ENCODE measurements at places on chromosomes 7 and 10.

DNA sequence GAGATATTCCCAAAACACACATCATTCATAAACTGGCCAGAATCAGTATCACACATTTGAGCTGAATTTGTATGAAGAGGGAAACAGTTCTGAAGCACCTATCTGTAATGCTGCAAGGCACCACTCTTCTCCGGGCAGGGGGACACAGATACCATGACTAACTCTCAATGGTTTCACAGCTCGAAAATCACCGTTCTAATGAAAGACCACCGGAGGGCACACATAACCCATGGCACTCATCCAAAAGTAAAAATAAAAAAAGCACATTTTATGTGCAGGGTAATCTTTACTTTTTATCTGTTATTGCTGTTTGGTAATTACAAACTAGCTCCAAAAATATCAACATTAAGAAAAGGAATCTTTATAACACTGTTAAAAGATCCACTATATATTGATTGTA is 137.5 kb downstream of the PARD3 start:
- DNase-seq, result no peak

DNA sequence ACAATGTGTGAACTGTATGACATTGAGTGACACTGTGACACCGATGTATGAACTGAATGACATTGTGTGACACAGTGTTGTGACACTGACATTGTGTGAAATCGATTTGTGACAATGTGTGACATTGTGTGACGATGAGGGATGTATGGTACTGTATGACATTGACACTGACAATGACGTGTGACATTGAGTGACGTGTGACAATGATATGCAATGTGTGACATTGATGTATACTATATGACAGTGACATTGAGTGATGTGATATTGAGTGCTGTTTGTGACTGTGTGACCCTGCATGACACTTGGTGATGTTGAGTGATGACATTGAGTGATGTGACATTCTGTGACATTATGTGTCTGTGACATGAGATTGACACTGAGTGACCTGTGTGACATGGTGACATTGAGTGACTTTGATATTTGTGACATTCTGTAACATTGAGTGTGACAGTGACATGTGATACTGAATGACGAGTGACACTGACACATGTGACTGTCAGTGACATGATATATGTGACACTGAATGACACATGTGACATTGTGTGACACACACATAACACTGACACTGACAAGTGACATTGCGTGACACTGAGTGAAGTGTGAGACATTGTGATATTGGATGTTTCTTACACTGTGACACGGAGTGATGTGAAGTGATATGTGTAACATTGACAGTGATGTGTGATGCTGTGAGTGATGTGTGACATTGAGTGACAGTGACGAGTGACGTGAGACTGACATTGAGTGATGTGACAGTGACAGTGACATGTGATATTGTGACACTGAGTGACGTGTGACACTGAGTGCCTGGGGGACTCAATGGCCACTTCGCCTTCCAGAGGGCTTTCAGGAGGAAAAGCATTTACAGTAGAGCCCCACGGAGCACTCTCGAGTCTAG is 167.5 kb downstream of the PRKAG2 start:
- no peak for DNase-seq

DNA sequence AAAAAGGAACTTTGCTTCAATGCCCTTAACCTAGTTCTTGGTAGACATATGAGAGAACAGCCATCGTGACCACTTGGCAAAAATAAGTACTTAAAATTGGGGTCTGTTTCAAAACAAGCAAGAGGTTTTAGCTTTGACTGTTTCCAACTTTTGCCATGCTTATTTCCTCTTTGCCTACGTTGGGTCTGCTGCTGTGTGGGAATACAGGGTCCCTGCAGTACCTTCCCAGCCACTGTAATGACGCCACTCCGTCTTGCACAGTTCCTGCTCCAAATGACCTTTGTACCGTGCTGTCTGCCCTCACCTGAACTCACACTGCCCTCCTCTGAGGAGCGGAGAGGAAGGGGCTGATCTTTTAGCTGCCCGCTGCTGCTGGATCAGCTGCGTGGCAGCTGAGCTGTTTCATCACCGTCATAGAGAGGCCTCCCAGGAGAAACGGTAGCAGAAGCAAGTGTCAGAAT is 133.1 kb downstream of the MAPK8 start:
- DNase-seq, result no peak

DNA sequence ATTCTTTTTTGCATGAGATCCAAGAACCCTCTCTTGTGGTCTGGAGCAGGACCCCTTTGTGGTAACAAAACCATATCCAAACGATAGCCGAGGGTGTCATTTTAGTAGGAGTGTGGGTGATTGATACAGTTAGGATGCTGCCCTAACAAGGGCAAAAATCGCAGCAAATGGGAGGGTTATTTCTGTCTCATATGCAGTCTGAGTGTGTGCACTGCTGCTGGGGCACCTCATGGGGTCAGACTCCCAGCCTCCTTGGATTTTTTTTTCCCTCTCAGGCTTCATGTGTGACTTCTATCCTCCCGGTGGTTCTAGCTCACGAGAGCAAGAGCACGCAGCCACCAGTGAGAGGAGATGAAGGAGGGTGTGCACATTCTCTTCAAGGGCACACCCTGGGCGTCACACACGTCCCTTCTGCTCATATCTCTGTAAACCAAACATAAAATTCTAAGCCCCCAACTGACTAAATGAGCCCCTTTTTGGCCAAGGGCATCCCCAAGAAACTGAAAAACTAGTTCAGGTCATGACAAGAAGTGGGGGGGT is 28.6 kb upstream of the IL15RA start:
- no peak for DNase-seq

DNA sequence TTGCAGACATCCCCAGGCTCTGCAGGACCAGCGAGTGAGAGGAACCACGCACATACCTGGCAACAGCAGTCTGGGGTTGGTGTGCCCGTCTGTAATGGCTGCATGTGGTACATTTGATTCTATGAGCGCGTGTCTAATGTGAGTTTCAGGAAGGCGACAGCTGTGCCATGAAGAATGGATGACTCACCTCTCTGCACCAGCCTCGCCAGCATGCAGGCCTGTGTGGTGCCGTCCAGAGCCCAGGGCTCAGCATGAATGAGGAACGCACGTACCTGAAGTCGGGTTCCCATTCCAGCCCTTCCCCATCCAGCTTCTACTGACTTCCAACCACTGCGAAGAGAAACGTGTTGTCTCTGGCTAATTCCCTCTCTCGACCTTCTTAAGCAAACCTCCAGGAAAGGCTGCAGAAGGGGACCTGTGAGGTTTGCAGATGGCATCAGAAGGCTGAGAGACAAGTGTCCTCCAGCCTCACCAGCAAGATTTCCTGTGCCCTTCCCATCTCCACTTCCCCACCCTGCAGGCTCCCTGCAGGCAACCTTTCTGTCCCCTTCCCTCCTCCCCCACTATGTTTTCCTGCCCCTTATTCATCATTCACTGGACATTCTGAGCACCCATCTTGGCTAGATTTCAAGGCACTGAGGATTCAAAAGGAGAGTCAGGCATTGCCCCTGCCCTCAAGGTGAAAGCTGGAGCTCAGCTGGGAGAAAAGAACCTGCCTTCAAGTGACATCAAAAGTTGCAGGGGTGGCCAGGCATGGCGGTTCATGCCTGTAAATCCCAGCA is 54.3 kb downstream of the ASB13 start:
- no peak for DNase-seq

- no peak for DNase-seq
Observed at GRCh38 chr10:4018054-4018511, 233.1 kb upstream of the KLF6 start.

- DNase-seq, result peak; percentile 66
Observed at GRCh38 chr7:87058744-87059524, 520 bp downstream of the ELAPOR2 start.

- DNase-seq, result no peak
Observed at GRCh38 chr10:125662584-125662983, 20.4 kb downstream of the TEX36 start.

DNA sequence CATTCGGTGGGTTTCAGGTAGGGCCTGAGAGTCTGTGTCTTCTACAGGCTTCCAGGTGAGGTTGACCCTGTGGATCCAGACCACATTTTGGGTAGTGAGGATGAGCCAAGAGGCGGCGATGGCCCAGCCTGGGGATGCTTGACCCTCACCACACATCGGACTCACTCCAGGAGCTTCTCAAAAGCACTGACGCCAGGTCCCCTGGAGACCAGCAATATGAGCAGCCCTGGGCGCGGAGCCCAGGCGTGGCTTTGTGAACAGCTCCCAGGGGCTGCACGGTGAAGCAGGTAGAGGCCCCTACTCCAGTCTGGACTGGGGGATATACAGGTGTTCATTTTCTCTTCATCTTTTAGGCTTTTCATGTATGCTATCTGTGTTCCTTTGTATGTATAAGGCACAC is 139.7 kb upstream of the PCBD1 start:
- no peak for DNase-seq

DNA sequence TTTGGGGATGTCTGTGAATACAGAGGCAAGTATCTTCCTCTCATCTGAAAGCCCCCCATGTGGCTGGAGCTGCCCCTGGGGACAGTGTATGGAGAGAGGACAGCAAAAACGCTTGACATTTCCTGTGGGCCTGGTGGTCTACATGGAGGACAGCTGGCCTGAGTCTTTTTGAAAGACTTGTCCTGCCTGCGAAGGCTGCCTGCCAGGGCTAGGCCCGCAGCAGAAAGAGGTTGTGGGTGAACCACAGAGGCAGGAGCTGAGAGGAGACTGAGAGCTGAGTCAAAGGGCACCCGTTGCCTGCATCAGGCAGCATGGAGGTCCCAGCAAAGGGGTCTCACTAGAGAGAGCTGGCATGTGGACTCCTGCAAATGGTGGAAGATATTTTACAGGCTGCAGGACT is 66.4 kb downstream of the KAT6B start:
- DNase-seq, result no peak

- DNase-seq, result no peak
Observed at GRCh38 chr10:58239561-58240169, 28.0 kb downstream of the IPMK start.

DNA sequence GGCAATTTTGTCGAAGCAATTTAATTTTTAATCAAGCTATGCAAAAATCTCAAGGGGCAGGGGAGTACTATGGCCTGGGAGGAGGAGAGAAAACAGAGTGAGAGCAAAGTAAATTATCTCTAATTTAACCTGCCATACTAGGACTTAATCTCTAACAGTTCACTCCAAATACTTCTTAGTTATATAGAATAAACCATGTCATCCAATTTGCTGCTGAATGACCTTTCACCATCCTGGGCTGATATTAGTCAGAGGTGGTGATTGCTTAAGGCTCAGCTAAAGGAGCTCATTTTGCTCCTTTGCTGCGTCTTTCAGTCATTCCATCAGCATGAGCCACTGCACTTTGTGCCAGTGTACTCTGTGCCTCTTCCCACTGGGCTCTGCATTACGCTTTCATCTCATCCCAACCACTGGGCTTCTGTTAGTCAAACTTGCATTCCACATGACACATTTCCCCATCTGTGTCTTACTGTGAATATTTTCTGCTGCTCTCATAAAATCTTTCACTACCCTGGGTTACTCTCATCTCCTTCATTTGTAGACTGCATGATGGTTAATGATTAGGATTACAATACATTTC is 84.3 kb downstream of the CD36 start:
- no peak for DNase-seq

GRCh38 chr7:78686189-78686588 is 767.3 kb downstream of the MAGI2 start:
- no peak for DNase-seq

- DNase-seq, result no peak
Observed at GRCh38 chr10:13079776-13080050, 20.2 kb upstream of the OPTN start.

DNA sequence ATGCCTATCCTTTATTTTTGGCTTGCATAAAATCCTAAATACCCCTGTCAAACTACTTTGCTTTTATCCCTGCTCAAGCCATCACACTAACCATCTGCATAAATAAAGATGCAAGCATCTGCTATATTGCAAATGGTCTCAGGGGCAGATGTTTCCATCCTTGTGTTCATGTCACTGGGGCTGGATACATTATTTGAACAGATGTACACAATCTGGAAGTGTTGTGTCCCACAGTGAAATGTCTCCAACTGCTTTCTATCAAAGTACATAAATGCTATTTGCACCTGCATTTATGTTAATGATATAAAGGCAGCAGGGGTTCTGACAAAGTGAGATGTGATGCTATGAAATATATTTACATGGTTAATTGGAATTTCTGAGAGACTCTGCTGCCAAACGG is 163.1 kb downstream of the ZNF438 start:
- no peak for DNase-seq

- no peak for DNase-seq
Observed at GRCh38 chr10:24009736-24010135, 199.2 kb upstream of the KIAA1217 start.

- no peak for DNase-seq
Observed at GRCh38 chr10:3040069-3040468, 27.3 kb upstream of the PFKP start.

GRCh38 chr10:91012502-91012901 is 91.6 kb upstream of the ANKRD1 start:
- no peak for DNase-seq

DNA sequence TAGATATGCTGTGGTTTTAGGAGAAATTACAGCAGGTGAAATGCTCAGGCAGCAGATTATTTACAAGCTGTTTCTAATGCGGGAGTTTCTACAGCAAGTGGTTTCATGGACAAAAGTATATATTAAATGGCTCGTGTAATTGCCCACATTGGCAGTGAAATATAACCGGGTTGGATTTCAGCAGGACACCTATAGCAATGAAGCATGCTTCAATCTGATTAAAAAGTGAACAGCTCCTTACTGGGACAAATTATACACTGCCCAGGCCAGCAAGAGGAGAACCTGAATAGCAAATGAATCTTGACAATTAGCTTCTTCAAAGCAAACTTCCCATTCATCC is 35.2 kb upstream of the LYZL1 start:
- DNase-seq, result no peak

Measured in left forelimb (tissue), 1 donor.